ENCODE measurements at places on chromosomes 4 and X. TPM values are rescaled to one million over a fixed set of nuclear protein-coding genes. Genes with fewer than 3 reads are reported as not detected.

The MAGEA6 gene
- total RNA-seq: not detected

GRCh38 chrX:69298466-69299140 is 133.3 kb upstream of the PJA1 start:
- ATAC-seq: peak; percentile 48

- no peak for ATAC-seq
Observed at GRCh38 chr4:174278467-174278866, 5.0 kb downstream of the FBXO8 start.

The SMIM43 gene
- total RNA-seq: not detected

The ATP8A1 gene
- total RNA-seq: 2.6 TPM

DNA sequence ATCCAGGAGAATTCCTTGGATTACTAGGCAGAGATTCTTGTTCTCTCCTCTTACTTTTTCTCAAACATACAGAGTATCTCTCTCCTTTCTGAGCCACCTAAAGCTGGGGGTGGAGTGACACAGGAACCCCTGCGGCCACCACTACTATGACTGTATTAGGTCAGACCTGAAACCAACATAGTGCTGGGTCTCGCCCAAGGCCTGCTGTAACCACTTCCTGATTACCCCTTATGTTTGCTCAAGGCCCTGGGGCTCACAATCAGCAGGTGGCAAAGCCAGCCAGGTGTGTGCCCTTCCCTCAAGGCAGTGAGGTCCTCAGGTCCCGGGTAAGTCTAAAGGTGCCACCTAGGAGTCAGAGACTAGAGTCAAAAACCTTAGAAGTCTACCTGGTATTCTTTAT is 166.4 kb downstream of the PARM1 start:
- ATAC-seq: peak; percentile 36

Data from esophagus mucosa (tissue), 1 donor.